Epithelial cell of umbilical artery (primary cell): ENCODE measurements at places on chromosomes 11 and 22. TPM values are rescaled to one million over a fixed set of nuclear protein-coding genes. Genes with fewer than 3 reads are reported as not detected.

Gene HEPHL1
- total RNA-seq, result not detected in 2 replicates

Gene KRTAP5-10
- total RNA-seq, result not detected in 2 replicates

Gene SYCE3
- not detected in 2 replicates for total RNA-seq

Gene SNX32
- 1.9 TPM in 1 of 2 replicates, not detected in the other for total RNA-seq

Gene RGL4
- total RNA-seq, result not detected in 2 replicates

Gene GGTLC3
- total RNA-seq, result not detected in 2 replicates
